Activated T-helper 1 cell treated with anti-CD3 and anti-CD28 coated beads, Interleukin-2, amount 50 U/mL, for 16 hours (primary cell): ENCODE measurements at places on chromosomes 6 and 20.

GRCh38 chr6:42100029-42100901 lies 42.2 kb downstream of the C6orf132 start:
- no peak for DNase-seq

DNA sequence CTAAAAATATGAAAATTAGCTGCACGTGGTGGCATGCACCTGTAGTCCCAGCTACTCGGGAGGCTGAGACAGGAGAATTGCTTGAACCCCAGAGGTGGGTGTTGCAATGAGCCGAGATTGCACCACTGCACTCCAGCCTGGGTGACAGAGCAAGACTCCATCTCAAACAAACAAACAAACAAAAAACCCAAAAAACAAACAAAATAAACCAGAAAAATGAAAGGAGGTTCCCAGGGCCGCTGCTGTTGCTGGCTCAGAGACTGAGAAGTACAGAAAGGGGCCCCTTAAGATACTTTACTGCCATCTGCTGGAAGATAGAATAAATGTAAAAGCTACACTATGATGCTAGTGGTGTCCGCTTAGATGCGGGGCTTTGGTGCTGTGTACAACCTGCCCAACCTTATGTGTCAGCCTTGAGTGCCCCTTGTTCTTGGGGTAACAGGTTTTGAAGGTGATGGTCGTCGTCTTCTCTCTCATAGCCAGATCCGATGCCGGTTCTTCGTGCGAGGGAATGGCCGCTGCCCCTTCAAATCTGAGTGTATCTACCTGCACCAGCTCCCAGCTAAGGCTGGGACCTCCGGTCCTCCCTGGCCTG lies 2.8 kb upstream of the FANCE start:
- no peak for DNase-seq

DNA sequence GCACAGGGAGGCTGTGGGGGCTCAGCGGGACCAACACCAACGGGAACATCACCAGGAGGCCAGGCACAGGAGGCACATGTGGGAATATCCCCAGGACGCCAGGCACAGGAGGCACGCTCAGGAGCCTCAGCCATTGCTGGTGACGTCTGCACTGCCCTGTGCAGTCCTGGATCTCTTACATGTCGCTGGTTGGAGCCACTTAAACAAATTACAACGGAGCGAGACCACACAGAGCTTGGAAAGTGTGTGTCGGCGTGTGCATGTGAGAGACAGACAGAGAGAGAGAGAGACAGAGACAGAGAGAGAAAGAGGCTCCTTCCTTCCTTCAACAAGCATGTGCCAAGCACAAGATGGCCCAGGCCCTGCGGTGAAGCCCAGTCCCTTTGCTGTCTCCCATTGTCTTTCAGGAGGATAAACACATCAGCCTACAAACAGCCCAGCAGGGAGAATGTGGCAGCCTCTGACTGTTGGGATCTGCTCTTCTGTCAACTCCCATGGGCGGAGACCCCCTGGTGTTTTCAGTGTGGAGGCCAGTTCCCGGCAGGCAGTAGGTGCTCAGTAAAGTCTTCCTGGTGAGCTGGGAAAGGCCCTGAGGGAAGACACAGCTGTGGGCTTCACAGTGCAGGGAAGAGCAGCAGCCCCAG lies 112.7 kb upstream of the THBS2 start:
- no peak for DNase-seq

GRCh38 chr20:31740208-31740607 lies 1.1 kb downstream of the TPX2 start:
- no peak for DNase-seq

- no peak for DNase-seq
These were observed 9.9 kb upstream of the MMP9 start for GRCh38 chr20:45998761-45999160.

- DNase-seq: no peak
These were observed 124.1 kb downstream of the FOXA2 start for GRCh38 chr20:22460231-22460630.

DNA sequence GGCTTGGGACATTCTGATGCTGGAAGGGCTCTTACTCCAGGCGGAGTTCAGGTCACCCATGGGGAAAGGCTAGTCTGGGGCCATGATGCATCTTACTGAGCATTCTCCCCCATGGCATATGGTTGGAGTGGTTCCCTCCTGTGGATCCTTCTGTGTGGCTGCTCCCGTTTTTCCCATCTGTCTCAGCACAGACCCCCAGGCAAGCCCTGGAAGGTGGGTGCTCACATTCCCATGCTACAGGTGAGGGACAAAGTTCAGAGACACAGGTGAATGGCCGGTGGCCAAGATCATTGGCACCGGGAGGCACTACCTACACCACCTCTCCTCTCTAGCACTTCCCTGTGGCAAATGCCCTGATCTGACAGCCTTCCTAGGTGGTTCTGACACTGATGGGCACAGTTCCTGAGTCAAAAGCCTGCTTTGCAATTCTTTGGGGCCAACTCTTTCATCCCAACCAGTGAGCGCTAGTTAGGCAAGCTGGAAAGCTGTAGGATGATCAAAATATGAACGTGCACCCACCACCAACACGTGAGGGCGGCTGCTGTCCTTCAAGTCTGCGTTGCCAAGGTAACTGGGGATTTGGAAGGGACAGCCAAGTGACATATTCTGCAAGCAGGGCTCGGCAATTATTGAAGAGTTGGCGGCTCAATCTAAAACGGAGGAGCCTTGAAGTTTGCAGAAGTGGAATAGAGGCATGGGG lies 124.6 kb downstream of the CDH4 start:
- no peak for DNase-seq

DNA sequence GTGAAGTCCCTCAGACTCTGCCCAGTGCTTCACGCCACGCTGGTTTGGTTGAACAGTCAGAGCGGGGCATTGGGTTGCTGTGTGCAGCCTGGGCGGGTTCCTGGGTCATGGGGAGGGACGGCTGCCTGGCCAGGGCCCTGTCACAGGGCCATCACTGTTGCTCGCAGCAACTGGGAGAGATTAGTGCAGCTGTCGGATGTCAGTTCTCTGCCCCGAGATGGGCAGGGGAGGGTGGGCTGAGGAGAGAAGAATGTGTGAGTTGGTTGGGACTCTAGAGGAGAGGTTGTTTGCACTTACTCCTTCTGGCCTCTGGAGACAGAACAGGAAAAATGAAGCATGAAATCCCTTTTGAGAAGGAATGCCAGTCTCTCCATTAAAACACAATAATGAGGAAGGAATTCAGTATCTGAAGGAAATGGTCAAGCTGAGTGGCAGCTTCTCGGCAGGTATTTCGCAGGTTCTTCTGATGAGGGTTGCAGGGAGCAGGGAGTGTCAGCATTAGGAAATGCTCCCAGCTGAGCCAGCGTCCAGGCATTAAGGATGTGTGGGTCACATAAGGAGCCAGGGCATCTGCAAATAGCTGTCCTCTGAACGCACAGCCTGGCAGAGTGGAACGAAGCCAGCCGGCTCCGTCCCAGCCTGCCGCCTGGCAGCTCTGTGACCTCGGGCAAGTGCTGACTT lies 95.9 kb downstream of the SSR1 start:
- DNase-seq: no peak

GRCh38 chr20:51374456-51374830 lies 168.1 kb downstream of the NFATC2 start:
- DNase-seq: no peak

GRCh38 chr20:47303736-47304135 lies 52.8 kb downstream of the ZMYND8 start:
- no peak for DNase-seq

- no peak for DNase-seq
These were observed at the start of gene SLC52A3 for GRCh38 chr20:768426-768978. SLC52A3 (minus strand) TSS chr20:768500; CDS start chr20:765774, 2,726 bp downstream.

- no peak for DNase-seq
These were observed 853.8 kb upstream of the FLRT3 start for GRCh38 chr20:15191082-15191723.

- DNase-seq: no peak
These were observed 400.8 kb upstream of the HSF2 start for GRCh38 chr6:121998631-121999030.

GRCh38 chr20:11170565-11170964 lies 496.8 kb upstream of the JAG1 start:
- DNase-seq: no peak

DNA sequence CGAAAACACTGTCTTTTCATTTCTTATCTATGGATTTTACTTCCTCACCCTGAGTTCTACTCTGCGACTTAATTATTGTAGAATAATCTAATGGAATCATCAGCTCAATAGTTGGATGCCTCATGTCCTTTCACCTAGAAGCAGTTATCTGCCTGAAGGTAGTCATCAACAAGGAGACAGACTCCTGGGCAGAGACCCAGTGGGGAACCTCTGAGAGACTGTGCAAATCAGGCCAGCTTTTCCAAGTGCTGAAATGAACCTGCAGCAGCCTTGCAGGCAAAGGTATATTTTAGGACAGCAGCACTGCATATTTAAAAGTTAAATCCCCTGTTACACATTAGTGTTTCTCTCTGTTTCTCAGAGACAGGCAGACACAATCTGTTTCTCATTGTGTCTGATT lies 99.7 kb upstream of the STMND1 start:
- no peak for DNase-seq
